ENCODE measurements at places on chromosomes 4 and X.

DNA sequence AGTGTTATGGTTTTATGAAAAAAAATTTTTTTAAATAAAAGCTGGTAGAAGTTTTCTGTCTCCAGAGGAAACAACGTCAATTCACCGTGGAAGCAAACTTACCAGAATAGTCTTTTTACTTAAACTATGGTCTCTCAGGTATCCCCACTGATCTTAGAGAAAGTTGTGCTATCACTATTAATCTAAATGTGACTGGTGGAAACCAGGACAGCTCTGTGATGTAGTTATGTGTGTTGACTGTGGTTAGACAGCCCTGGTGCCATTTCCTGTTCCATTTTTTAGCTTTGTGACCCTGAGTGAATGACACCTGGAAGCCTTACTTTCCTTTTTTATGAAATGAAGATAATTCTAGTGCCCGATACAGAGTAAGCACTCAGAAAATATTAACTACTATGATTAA lies 111.8 kb upstream of the HUWE1 start:
- DNase-seq, result no peak

GRCh38 chr4:153804722-153805121 lies 15.8 kb upstream of the SFRP2 start:
- DNase-seq, result no peak

- DNase-seq, result no peak
Observed at GRCh38 chrX:9847071-9847470, 60.8 kb downstream of the SHROOM2 start.

DNA sequence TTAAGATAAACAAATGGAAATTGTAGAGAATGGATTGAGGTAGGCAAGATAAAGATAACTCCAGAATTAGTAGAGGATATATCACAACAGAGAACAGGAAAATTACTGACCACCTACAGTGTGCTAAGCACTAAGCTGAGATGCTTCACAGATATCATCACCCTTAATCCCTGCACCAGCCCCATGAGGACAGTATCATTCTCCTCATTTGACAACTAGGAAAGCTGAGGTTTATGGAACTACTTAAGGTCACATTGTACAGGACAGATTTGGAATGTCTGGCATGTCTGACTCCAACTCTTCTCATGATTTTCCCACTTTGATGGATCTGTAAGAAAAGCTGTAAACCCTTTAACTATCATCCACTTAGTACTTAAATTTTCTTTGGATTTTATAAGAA lies 95.5 kb downstream of the CASK start:
- DNase-seq, result no peak

GRCh38 chr4:122930862-122931261 lies 8.5 kb upstream of the NUDT6 start:
- DNase-seq, result no peak

GRCh38 chr4:36138220-36138619 lies 106.1 kb downstream of the ARAP2 start:
- no peak for DNase-seq

DNA sequence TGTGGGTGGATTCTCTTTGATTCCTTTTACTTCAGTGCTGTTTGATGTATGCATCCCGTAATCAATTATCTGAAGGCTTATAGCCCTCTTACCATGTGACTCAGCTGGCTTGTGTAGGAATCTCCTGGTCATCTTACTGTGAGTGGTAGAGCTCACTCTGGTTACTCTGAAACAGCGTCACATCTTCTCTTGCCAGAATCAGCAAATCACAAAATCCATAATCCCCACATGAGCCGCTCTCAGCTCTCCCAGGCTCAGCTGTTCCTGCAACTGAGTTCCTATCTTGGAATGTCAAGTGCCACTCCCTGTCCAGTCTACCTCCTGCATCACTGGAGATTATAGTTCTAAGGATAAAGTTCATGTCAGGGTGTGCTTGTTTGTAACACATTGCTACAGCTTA lies 278.0 kb downstream of the FBXO8 start:
- DNase-seq, result no peak

GRCh38 chr4:30946288-30946687 lies 226.1 kb downstream of the PCDH7 start:
- DNase-seq, result no peak

GRCh38 chr4:187017147-187017546 lies 293.5 kb upstream of the FAT1 start:
- no peak for DNase-seq

DNA sequence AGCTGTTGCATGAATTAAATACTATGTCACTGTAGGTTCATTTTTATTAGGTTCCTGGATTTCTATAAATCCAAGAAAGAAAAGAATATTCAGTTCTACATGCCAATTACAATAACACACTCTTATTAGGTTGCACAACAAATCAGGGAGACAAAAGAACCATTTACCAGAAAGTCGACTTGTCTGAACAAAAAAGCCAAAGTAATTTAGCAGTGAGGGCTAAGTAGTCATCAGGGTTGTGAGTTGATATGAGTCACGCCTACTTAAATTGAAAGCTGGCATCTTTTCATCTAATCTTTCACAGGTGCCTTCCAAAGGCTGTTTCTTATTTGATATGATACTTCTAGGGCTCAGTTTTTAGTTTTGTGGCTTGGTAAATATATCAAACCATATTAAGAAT lies 25.4 kb upstream of the GNRHR start:
- DNase-seq, result no peak

- DNase-seq, result no peak
Observed at GRCh38 chr4:84691170-84691691, 108.3 kb downstream of the CDS1 start.

DNA sequence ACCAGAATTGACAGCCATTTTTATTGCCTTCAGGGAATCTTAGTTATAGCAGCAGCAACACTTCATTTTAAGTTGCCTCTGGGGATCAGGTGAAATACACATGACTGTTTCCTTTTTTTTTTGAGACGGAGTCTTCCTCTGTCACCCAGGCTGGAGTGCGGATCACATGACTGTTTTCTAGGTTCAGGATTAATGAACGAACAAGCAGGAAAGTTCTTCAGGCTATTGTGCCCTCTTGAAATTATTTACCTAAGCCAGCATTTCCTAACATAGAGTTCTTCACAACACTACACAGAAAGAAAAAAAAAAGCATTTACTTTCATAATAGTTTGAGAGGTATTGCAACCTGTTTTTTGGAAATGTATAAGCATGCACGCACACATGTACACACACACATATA lies 2032.8 kb downstream of the PCDH7 start:
- DNase-seq, result no peak
